ENCODE measurements at places on chromosomes 1 and 21. TPM values are rescaled to one million over a fixed set of nuclear protein-coding genes. Genes with fewer than 3 reads are reported as not detected.

DNA sequence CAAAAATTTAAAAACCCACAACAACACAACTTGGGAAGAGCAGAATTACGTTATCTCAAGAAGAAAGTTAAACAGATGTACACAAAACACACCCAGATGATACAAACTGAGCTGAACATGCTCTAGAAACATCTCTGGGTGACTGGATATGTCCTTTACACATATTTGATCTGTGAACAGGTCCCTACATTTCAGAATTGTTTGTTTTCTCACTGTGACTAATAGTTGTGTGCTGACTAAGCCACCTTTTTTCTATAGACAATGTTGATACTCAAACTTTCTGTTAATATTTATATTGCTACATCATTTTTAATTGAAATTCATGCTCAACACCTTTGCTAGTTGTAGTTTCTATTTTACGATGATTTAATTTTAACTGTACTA, 1.0 kb upstream of the F11R start:
- no peak for DNase-seq
- no peak overlapping the region for H3K4me3 ChIP-seq
- H3K36me3 ChIP-seq, result peaks cover 2% of the 10 kb centered on the region
- H3K4me1 ChIP-seq, result peaks cover 35% of the 10 kb centered on the region

GRCh38 chr1:173608503-173609216, 5.8 kb upstream of the SLC9C2 start:
- no peak for DNase-seq
- no peaks in the 10 kb centered on the region for H3K4me1 ChIP-seq
- peaks cover 5% of the 10 kb centered on the region for H3K36me3 ChIP-seq
- H3K27me3 ChIP-seq, result peaks cover 17% of the 10 kb centered on the region
- H3K27ac ChIP-seq, result no peak overlapping the region
- no peak overlapping the region for H3K4me3 ChIP-seq

The PPIAL4G gene
- total RNA-seq, result 0.08 TPM

- H3K27me3 ChIP-seq, result peaks cover 58% of the 10 kb centered on the region
- H3K4me3 ChIP-seq, result no peak overlapping the region
- H3K36me3 ChIP-seq, result no peaks in the 10 kb centered on the region
- no peak for DNase-seq
- H3K4me1 ChIP-seq, result no peaks in the 10 kb centered on the region
Observed at GRCh38 chr1:38512789-38513188, 346.8 kb downstream of the RRAGC start.

DNA sequence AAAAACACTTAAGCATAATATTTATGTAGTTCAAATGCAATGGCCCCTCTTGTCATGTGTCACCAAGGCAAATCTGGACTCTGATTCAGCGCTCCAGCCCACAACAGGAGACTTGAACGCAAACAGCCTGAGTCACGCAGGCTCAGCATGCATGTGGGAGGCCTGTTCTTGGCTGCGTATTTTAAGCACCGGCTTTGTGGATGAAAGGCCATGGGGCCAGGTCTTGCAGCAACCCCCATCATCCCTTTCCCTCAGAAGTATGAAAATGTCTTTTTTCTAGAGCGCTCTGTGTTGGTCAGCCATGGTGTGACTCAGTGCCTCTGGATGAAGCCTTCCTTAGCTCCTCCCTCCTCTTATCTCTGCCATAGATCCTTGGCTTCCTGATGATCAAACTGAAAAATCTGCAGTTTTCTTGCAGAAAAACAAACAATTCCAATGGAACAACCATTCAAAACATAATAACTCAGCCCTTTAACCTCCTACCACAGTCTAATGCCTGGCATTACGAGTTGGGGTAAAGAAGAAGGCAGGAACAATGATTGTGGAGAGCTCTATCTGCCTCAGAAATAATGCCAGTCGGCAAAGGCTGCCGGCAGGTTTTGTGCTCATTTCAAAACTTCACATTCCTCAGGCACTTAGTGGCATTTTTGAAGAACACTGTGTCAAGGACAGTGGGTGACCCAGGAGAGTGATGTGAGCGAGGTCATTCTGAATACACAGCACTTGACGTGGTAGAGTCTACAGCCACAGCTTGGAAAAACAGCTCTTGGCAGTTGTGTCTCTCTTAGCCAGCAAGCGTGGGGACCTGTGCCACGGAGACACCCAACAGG, 167.5 kb downstream of the CLIC6 start:
- no peak for DNase-seq
- H3K4me3 ChIP-seq, result peak overlapping the region; percentile 56
- H3K36me3 ChIP-seq, result peaks cover 3% of the 10 kb centered on the region
- H3K27me3 ChIP-seq, result no peaks in the 10 kb centered on the region
- H3K4me1 ChIP-seq, result peaks cover 43% of the 10 kb centered on the region
- peak overlapping the region; percentile 75 for H3K27ac ChIP-seq

The ITLN1 gene
- total RNA-seq, result not detected

The SPRR3 gene
- total RNA-seq, result not detected

GRCh38 chr1:24107462-24108138, 4.3 kb downstream of the MYOM3 start:
- H3K36me3 ChIP-seq, result peaks cover 3% of the 10 kb centered on the region
- no peak for DNase-seq
- H3K27me3 ChIP-seq, result peaks cover 10% of the 10 kb centered on the region
- H3K27ac ChIP-seq, result no peak overlapping the region

The ARHGEF16 gene
- total RNA-seq, result 0.10 TPM

GRCh38 chr1:34846265-34846664, 13.3 kb downstream of the SMIM12 start:
- DNase-seq, result no peak
- H3K4me1 ChIP-seq, result peaks cover 26% of the 10 kb centered on the region
- no peak overlapping the region for H3K27ac ChIP-seq
- H3K4me3 ChIP-seq, result no peak overlapping the region

- no peak overlapping the region for H3K4me3 ChIP-seq
- no peaks in the 10 kb centered on the region for H3K27me3 ChIP-seq
- H3K36me3 ChIP-seq, result no peaks in the 10 kb centered on the region
- no peak for DNase-seq
- H3K27ac ChIP-seq, result no peak overlapping the region
Observed at GRCh38 chr1:59695252-59695651, 119.5 kb upstream of the HOOK1 start.

The ARTN gene
- 0.65 TPM for total RNA-seq

GRCh38 chr1:15345705-15346345, 63.9 kb upstream of the EFHD2 start:
- H3K4me1 ChIP-seq, result peaks cover 27% of the 10 kb centered on the region
- peak overlapping the region; percentile 89 for H3K27ac ChIP-seq
- peaks cover 40% of the 10 kb centered on the region for H3K27me3 ChIP-seq
- H3K4me3 ChIP-seq, result peak overlapping the region; percentile 13
- no peak for DNase-seq
- peaks cover 3% of the 10 kb centered on the region for H3K36me3 ChIP-seq

- peaks cover 10% of the 10 kb centered on the region for H3K36me3 ChIP-seq
- no peak overlapping the region for H3K4me3 ChIP-seq
Observed at GRCh38 chr1:107776900-107777663, 187.9 kb downstream of the VAV3 start.

The FMN2 gene
- total RNA-seq, result not detected
